ENCODE measurements at places on chromosomes 11 and 22.

- DNase-seq = no peak
Measured at GRCh38 chr22:29312218-29313125, 3.0 kb downstream of the RASL10A start.

DNA sequence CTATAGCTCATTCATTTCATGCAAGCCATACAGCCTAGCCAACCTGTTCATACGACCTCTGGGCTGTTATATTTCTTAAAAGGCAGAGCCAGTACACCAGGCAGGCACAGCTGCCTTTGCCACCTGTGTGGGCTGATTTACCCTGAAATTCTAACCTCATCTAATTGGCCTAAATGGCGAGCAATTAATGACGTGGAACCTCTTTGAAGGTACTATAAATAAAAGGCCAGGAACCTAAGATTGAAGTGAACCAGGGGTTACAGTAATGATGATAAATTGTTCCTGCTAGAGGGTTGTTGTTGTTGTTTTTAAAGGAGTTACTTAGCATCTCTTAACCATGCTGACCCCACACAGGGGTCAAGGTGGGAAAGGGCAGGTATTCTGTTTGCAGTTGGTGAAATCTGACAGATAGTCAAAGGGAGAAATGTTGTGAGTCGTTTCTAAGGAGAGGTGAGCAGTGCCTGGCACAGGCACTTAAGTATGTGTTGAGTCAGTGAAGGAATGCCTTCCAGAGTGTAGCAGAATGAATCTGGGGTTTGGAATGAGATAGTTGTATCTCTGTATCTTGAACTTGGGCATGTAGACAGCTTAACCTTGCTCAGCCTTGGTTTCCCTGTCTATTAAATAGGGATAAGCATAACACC lies 213.5 kb upstream of the NAV2 start:
- DNase-seq = no peak

- DNase-seq = no peak
Measured at GRCh38 chr22:30238661-30239487, 7.7 kb downstream of the LIF start.

DNA sequence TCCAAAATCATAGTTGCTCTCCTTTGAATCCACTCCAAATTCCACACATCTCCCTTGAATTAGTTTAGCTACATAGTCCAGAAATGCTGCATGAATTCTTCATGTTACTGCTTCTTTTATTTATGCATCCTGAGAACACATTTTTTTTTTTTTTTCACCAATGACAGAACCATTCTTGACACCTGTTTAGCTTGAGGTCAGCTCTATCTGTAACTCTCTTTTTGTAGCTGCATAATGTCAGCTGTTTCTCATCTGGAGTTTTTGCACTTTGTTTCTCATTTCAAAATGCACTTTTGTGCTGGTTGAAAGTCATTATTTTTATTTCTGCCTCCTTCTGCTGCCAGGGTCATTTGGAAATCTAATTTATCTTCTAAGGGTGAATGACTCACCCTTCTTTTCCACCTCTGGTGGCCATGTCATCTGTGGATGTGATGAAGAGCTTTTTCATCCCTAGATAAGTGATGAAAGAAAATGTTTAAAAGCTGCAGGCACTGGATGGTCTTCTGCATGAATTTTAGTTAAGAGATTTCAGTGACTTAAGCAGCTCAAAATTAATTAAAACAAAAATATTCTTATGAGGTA lies 93.7 kb downstream of the JRKL start:
- DNase-seq = no peak

Data from activated gamma-delta T cell treated with Interleukin-2 at 50 U/mL for 16 hours (primary cell).